ENCODE measurements at places on chromosomes 4 and X.

DNA sequence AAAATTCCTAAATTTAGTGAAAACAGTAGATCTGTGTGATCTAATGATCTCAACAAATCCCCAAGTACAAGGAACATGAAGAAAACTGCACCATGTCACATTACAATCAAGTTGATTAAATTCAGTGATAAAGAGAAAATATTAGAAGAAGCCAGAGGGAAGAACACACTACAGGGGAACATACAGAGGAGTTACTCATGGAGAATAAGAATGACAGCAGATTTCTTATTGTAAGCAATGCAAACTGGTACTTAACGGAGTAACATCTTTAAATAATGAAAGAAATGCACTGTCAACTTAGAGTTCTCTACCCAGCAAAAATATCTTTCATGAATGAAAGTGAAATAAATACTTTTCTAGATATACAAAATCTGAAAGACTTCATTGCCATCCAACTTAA, 21.1 kb downstream of the TLL1 start:
- no peak for DNase-seq

DNA sequence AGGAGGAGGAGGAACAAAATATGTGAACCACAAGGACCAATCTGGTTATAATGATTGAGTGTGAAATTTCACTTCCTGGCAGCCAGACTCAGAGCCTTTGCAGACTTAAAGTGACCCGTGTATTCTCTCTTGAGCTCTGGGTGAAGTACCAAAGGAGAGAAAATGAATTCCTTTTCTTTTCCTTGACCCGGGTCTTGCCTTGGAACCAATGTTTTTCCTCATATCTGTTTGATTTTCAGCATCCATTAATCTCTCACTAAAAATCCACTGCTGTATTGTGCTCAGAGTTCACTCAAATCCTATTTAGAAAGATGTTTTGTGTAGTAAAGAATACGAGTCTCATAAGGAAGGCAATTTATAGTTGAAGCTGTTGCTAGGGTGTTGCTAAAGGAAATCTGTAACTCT, 78.3 kb upstream of the C1QTNF7 start:
- DNase-seq: no peak

DNA sequence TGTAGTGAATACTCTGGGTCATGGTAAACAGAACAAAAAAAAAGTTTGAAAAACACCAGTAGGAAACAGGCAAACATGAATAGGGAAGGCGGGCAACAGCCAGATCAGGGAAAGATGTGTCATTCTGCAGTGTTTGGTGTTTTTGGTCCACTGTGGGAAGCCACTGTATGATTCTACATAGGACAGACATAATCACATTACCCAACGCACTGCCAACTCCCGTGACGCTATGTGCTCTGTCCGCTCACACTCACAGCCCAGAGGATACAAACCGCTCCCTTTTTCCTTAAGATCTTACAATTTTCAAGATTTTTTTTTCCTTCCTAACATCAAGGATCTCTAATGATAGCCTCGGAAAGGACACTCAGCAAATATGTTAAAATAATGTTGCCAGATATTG, 59.3 kb downstream of the HADH start:
- DNase-seq: no peak

DNA sequence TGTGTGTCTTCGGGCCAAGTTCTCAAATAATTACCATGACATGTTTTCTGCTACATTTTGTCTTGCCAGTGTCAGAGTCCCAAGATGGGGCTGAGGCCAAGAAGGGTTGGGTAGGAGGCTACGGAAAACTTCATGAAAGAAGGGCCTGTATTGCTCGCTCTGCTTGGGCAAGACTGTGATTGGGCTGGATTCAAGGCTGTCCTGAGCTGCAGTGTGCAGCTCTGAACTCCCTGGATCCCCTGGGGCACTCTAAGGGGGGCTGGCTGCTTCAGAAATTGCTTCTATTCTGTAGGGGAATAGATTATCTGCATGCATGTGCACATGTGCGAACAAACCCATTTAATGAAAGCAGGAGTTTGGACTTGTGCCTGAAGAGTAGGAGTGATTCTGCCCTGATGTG, 13.6 kb downstream of the TSPAN6 start:
- DNase-seq: no peak

GRCh38 chr4:157265281-157265680, 44.8 kb downstream of the GRIA2 start:
- DNase-seq: no peak
